Hematopoietic multipotent progenitor cell treated with erythropoietin and hydrocortisone succinate and interleukin-3 and kit ligand, for 17 days (in vitro differentiated cells): ENCODE measurements at places on chromosomes 2 and 18.

DNA sequence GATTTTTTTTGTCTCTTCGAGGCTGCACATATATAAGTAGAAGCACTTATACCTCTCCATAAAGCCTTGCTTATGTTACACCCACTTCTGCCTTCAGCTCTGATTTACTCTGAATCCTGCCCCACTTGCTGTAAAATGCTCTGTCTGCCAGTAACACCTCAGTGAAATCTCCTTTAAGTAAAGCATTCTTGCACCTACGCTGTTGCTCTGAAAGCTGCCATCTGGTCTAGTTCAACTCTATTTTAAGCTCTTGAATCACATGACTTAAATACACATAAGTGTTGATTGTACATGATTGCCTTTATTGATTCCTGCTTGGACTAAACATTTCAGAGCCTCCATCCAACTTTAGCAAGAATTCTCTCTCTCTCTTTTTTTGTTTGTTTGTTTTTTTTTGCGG lies 609.0 kb upstream of the CELF4 start:
- no peak for DNase-seq

- DNase-seq: no peak
Measured at GRCh38 chr2:135850892-135851668, 14.1 kb upstream of the LCT start.

- no peak for DNase-seq
Measured at GRCh38 chr18:65347446-65347845, 403.4 kb upstream of the CDH7 start.

DNA sequence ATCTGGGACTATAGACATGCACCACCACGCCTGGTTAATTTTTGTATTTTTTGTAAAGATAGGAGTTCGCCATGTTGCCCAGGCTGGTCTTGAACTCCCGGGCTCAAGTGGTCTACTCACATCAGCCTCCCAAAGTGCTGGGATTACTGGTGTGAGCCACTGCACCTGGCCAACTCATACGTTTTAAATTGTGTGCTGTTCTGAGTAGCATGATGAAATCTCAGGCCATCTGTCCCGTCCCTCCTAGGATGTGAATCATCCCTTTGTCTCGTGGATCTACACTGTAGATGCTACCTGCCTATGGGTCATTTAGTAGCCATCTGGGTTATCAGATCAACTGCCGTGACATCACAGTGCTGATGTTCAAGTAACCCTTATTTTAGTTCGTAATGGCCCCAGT lies 38.5 kb upstream of the RMP24 start:
- DNase-seq: no peak

- DNase-seq: no peak
Measured at GRCh38 chr2:24214880-24215279, 40.0 kb downstream of the FAM228A start.

GRCh38 chr2:241289053-241289452 lies 26.4 kb downstream of the HDLBP start:
- DNase-seq: no peak

- DNase-seq: peak; percentile 45
Measured at GRCh38 chr2:131148426-131148825, 43.3 kb downstream of the PLEKHB2 start.

- DNase-seq: no peak
Measured at GRCh38 chr2:78779761-78780160, 245.7 kb upstream of the REG3G start.

DNA sequence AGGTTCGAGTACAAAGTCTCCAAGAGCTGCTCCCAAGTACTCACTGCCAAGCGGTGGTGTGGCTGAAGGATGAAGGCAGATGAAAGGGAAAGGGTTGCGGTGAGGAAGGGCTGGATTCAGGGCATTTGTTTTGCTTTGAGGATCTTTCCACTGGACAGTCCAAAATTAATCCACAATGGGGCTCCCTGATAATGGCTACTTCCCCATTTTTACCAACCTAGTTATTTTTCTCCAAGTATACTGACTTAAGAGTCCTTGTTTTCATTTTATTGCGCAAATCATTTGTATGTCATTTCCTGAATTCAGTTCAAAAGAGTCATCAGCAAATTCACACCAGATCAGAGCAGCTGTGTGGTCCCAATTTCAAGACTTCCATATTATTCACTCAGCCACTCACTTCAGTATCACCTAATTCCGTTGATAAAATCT lies 464 bp upstream of the SESTD1 start:
- no peak for DNase-seq

DNA sequence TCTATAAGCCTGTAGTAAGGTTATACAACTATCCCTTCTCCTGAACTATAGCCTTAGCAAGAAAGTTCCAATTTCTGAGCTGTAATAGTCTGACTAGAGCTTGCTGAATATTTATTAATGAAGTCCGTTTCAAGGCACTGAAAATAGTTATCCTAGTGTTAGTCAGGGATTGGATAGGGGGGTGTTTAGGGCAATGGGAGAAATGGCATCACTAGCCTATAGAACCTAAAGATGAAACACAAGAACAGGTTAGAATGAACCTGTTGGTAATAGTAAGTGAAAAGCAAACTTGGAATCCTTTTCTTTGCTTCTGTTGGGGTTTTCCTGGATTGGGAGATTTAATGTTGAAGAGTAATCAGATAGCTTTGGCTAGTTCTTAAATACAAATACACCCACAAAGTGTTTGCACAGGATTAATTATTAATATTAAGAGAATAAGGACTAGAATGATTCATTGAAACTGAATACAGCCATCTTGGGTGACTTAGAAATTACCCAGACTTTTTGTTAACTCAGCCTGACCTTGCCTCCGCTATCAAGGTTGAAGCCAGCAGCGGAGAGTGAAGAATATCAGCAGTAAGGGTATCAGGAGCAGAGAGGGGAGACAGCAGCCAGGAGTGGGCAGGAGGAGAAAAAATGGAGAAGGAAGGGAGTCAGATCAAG lies 14.4 kb downstream of the CCNT2 start:
- DNase-seq: no peak

DNA sequence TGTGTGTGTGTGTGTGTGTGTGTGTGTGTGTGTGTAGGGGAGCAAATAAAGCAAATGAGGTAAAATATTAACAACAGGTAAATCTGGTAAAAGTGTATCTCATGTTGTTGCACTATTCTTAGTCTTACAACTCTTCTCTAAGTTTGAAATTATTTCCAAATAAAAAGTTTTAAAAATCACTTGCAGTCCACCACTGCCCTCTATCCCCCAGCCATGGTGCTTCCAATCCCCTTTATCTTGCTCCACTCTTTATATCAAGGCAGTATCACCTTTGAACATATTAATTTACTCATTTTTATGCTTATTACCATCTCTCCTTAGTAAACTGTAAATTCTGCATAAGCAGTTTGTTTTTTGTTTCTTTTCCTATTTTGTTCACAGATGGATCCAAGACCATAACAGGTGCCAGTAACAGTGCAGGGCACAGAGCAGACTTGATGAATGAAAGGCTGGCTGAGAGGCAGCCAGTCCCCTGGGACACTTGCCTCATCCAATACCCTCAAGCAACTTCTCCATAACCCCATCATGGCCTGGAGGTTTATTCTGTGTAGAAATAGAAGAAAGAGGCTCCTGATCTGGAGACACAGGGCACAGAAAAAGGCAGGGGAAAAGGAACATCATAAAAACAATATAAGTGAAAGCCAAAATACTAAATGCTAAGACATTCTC lies 67.6 kb downstream of the LDAH start:
- no peak for DNase-seq

DNA sequence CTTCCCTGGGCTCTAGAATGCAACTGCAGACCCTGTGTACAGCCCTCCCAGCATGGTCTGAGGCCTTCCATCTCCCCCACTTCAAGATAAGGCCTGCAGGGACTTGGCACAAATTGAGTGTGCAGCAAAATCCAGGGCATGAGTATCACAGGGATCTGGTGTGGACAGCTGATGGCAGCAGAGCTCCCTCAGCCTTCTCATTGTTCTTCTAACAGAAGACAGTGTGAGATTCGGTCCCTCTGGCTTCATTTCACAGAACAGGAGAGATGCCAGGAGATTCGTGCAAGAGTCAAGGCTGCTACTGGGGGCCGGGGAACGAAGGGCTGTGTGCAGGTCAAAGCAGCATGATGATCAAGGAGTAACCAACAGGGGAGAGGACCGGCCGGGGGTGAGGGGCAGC lies 85.8 kb downstream of the UXS1 start:
- DNase-seq: no peak

DNA sequence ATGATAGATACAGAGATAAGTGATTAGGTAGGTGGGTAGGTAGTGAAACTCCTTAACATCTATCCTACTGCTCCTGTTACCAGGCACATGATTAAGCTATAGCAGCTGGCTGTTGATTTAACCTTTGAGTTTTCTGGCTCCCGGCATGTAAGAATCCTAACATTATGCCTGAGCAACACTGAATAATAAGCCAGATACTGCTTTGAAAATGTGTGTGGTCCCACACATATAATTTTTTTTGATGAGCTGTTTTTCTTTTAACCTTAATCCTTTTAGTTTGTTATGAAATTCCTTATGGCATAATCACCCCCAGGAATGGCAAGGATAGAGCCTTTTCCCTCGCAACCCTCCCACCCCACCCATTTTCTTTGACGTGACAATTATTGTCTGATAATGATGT lies 104.2 kb upstream of the NEUROD1 start:
- DNase-seq: no peak

GRCh38 chr18:28781616-28782362 lies 604.9 kb upstream of the CDH2 start:
- DNase-seq: no peak

GRCh38 chr2:225137971-225138370 lies 95.7 kb upstream of the DOCK10 start:
- DNase-seq: no peak

DNA sequence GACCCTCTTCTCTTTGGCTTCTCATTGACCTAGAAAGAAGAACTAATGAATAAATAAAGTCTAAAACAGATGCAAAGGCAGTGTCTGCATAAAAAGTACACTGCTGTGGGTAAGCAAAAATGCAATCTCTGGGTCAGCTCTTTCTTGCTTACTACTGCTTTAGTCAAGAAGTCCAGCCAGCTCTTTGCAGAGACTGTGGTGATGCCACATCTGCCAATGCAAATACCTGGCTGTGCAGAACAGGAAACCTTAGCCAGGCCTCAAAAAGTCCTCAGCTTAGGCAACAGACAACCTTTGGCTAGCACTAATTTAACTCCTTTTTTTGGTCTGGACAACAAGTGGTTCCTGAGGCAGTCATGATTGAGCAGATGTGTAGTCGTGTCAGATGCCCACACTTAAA lies 73.6 kb upstream of the RND3 start:
- no peak for DNase-seq

DNA sequence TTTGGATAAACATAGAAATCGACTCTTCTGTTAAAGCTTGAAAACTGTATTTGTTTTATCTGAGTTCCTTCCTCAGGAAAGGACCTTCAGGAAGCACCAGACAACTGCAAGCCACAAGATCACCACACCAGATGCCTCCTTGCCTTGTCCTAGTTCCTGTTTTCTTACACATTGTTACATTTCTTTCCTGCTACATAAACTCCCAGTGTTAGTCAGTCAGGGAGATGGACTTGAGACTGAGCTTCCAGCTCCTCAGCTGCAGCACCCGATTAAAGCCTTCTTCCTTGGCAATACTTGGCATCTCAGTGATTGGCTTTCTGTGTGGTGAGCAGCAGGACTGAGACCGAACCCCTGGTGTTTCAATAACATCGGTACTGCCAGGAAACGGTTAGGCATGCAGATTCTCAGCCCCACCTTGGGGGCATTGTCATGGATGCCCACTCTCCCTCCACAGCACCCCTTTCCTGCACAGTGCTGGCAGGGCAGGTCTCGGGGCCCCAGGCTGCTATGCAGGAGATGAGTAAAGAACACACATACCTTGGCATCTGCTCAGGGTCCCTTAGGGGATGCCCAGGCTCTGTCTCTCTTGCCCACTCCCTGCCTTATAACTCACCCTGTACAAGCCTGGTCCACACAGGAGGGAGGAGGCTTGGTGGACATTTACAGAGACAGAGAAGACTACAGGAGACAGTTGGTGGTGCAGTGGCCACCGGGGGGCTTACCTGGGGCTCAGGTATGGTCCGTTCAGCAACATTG lies 32.6 kb downstream of the ANKMY1 start:
- DNase-seq: no peak

DNA sequence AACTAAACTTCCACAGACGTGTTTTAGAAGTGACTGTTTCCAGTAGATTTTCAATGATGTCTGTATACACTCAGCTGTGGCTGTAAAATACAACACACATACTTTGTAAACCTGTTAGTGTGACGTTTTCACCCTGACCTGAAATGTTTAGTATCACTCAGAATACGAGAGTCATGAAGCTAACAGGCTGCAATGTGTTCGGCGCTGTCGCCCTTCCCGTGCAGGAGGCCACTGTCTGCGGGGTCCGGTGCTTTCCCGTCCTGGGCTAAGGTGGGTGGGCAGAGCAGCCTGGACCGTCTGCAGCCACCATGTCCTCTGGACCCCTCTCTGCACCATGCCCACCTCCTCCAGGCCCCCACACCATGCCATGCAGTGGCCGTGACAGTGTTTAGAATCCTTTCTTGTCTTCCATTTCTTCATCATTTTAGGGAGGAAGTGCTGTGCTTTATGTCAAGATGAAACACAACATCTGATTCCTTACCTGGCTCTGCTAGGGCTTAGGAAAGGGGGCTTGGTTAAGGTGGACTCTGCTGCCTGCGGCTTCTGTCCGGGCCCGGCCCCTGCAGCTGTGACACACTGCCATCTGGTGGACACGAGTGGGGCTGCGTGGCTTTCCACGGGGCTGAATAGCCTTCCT lies 53.8 kb upstream of the RBM44 start:
- DNase-seq: peak; percentile 72

DNA sequence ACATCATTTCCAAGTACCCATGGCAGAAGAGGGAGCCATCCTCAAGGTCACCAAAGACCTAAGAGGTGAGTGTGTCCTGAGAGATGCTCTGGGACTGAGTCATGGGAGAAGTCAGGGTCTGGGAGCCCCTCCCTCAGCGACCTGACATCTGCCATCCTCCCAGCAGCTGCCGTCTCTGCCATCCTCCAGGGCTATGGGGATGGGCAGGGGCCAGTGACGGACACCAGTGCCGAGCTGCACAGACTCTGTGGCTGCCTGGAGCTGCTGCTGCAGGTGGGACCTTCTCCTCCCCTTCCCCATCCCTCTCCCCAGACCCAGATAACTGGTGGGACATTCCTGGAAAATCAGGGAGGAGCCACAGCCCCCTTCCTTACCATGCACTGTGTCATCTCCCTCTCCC lies 1.5 kb downstream of the RUFY4 start:
- DNase-seq: no peak

GRCh38 chr18:55221622-55222021 lies 262.4 kb upstream of the CCDC68 start:
- DNase-seq: no peak

DNA sequence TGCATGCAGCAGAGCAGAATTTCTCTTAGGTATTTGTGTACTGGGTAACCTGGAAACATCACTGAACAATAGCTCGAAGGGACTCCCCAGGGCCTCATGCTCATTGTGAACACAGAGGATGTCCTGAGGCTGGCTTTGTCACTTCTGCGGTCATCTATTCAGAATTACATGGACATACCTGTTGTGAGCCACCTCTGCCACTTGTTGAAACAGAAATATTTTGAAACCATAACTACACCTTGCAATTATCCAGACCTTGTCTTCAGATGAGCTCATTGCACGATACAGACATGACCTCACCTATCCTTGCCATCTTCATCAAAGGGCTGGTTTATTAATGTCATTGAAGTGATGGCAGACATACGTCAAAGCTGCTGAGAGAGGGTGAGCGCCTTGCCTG lies 23.4 kb upstream of the CREG2 start:
- DNase-seq: no peak

- no peak for DNase-seq
Measured at GRCh38 chr2:200352636-200353035, 46.1 kb downstream of the SPATS2L start.
